ENCODE measurements at places on chromosomes 4 and X.

- H3K36me3 ChIP-seq = no peaks in the 10 kb centered on the region
- DNase-seq = no peak
- no peaks in the 10 kb centered on the region for H3K27me3 ChIP-seq
- no peak overlapping the region for H3K27ac ChIP-seq
Observed at GRCh38 chr4:110489901-110490508, 14.1 kb downstream of the ENPEP start.

DNA sequence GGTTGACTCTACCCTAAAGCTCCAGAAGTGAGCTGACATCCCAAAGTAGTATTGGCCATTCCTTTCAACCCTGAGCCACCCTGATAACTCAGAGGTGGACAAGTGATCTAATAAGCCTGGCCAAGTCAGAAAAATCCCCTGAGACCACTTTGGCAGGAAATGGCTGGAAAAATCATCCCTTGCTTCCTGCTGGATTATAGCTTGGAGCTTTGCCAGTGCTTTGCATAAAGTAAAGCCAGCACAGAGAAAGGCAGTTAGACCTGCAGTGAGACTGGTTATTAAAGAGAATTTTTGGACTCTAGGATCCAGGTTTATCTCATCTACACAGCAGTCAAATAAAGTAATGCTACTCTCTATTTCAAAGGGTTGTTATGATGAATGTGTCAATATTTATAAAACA is 6.4 kb downstream of the CXCL3 start:
- no peak for DNase-seq
- no peak overlapping the region for H3K27ac ChIP-seq
- no peak overlapping the region for H3K4me3 ChIP-seq
- H3K36me3 ChIP-seq = no peaks in the 10 kb centered on the region
- no peaks in the 10 kb centered on the region for H3K4me1 ChIP-seq

- H3K27ac ChIP-seq = no peak overlapping the region
- H3K4me3 ChIP-seq = no peak overlapping the region
- no peaks in the 10 kb centered on the region for H3K27me3 ChIP-seq
- H3K36me3 ChIP-seq = no peaks in the 10 kb centered on the region
- DNase-seq = no peak
Observed at GRCh38 chrX:145687707-145688106, 129.9 kb upstream of the SLITRK2 start.

DNA sequence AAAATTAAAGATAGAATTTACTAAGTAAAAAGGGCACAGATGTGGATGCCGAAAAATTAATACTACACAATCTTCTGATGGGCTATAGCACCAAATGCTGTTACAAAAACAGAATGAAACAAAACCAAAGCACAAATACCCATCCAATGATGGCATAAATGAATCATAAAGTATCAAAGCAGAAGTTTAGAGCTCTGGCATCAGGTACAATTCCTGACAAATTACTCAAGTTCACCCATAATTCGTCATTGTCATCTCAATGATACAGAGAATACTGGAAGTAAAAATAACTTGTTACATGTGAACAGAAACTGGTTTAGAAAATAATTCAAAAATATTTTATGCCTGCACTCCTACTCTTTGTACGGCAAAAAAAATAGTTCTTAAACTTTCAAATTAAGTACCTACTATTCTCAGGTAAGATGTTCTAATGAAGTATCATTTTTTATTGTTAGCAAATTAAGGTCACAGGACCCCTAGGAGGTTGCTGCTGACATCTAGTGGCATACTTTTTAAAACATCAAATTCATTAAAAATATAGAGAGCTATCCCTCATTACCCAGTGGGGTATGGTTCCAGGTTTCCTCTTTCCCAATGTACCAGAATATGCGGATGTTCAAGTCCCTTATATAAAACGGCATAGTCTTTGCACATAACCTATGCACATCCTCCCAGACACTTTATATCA is 126.1 kb downstream of the INPP4B start:
- no peaks in the 10 kb centered on the region for H3K36me3 ChIP-seq
- H3K27me3 ChIP-seq = no peaks in the 10 kb centered on the region
- H3K4me1 ChIP-seq = no peaks in the 10 kb centered on the region
- H3K4me3 ChIP-seq = no peak overlapping the region
- no peak for DNase-seq

- no peaks in the 10 kb centered on the region for H3K4me1 ChIP-seq
- H3K36me3 ChIP-seq = no peaks in the 10 kb centered on the region
- DNase-seq = no peak
- no peaks in the 10 kb centered on the region for H3K27me3 ChIP-seq
- H3K4me3 ChIP-seq = no peak overlapping the region
- H3K27ac ChIP-seq = no peak overlapping the region
Observed at GRCh38 chrX:51215266-51215665, 117.4 kb upstream of the NUDT10 start.
